Activated CD4-positive, alpha-beta T cell treated with anti-CD3 and anti-CD28 coated beads, Interleukin-2, amount 50 U/mL, for 4 hours (primary cell): ENCODE measurements at places on chromosomes 7 and 10.

DNA sequence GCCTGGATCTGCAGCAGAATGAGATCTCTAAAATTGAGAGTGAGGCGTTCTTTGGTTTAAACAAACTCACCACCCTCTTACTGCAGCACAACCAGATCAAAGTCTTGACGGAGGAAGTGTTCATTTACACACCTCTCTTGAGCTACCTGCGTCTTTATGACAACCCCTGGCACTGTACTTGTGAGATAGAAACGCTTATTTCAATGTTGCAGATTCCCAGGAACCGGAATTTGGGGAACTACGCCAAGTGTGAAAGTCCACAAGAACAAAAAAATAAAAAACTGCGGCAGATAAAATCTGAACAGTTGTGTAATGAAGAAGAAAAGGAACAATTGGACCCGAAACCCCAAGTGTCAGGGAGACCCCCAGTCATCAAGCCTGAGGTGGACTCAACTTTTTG, 21.4 kb downstream of the LRRC17 start:
- no peak for DNase-seq

GRCh38 chr7:1210321-1210978, 22.2 kb upstream of the UNCX start:
- DNase-seq = no peak

DNA sequence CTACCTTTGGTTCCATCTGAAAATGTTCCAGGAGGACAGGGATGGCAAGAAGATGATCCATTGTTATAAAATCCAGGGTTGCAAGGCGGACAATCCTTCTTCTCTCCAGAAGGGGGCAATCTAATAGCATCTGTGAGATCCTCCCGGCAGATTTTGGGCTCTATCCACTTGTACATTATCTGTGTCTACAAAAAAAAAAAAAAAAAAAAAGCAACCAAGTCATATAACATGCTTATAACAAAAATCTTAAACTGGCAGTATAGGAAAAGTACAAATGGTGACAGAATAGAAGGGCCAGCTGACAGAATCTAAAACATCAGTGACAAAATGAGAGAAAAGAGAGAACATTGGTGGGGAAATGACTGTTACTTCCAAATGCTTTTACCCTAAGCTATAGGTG, 132.7 kb downstream of the ELAPOR2 start:
- peak; percentile 16 for DNase-seq

- no peak for DNase-seq
Observed at GRCh38 chr7:43653466-43653865, 70.6 kb downstream of the STK17A start.
